ENCODE measurements at places on chromosomes 6 and 20.

GRCh38 chr6:52840763-52841585 is at the start of gene GSTA5:
TSS of gene GSTA5 (minus strand) at chr6:52840813.
- DNase-seq: no peak

GRCh38 chr6:62283796-62284411 is 2.1 kb downstream of the KHDRBS2 start:
- DNase-seq: peak; percentile 6

- DNase-seq: no peak
Observed at GRCh38 chr20:48096957-48097890, 311.9 kb upstream of the SULF2 start.

- no peak for DNase-seq
Observed at GRCh38 chr20:21029341-21029740, 76.8 kb downstream of the LINC00237 start.

DNA sequence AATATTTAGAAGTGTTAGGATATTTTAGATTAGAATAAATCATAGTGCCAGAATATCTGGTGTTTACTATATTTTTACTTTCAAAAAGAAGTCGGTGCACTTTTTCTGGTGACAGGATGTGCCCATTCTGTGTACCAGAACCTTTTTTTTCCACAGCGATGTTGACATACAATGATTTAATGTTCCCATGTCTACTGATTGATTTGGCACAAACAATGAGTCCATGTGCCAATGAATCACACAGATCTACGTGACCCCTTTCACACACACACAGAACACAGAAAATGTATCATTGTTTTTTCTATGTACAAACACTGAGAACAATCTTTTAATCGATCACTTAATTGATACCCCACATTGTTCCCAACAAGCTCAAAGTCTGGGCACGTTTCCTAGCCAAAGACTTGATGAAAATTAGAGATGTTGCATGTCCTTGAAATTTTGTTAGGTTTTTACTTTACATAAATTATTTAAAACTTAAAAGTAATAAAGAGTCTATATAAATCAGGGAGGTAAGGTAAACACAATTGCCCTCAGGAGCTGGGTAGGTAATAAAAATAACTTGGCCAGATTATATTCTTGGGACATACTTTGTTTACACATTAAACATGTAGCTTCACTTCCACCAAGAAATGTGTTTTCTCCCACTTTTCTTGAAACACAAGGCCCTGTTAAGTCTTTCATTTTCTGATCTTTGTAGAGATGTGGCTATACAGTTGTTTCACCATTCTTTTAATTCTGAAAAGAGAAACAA is 36.4 kb upstream of the SOX4 start:
- no peak for DNase-seq

- no peak for DNase-seq
Observed at GRCh38 chr20:1838556-1839279, 56.5 kb upstream of the SIRPA start.

GRCh38 chr20:53077373-53078205 is 105.4 kb downstream of the TSHZ2 start:
- DNase-seq: no peak

DNA sequence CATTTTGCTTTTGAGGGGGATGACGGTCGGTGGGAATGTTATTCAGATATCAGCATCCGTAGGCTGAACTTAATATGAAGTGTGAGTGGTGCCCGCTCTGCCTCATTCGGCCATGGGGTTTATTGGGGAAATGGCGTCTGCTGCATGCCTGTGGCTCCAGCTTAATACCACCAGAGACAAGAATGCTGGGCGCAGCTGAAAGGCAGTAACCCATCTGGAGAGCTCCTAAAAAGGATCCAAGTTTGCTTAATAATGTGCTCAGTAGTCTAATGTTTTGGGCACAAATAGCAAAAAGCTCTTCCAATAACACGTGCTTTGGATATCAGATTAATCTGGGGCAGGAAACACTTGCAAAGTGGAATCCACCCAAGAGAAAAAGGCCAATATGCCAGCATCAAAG is 273.0 kb upstream of the TAB2 start:
- DNase-seq: no peak

GRCh38 chr6:118712969-118713368 is 61.6 kb upstream of the CEP85L start:
- no peak for DNase-seq

GRCh38 chr6:144283646-144284477 is 1.3 kb upstream of the UTRN start:
- DNase-seq: peak; percentile 13

DNA sequence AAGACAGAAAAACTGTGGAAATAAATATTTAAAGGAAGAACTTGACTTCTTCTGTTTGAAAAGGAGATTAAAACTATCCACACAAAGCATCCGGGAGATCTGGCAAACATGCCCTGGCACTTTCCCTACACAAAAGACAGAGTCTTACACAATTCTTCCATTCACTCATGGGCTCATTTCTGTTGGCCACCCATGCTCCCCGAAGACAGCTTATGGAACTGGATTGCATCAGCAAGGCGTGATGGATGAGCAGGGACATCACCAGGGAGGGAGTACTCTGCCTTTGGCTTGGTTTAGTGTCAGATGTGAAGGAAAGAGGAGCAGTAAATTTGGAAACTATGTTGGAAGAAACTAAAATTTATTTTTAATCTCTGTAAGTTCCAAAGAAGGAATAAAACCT is 379.3 kb downstream of the CD109 start:
- DNase-seq: no peak

- DNase-seq: peak; percentile 7
Observed at GRCh38 chr6:129748212-129748900, 38.4 kb upstream of the ARHGAP18 start.

DNA sequence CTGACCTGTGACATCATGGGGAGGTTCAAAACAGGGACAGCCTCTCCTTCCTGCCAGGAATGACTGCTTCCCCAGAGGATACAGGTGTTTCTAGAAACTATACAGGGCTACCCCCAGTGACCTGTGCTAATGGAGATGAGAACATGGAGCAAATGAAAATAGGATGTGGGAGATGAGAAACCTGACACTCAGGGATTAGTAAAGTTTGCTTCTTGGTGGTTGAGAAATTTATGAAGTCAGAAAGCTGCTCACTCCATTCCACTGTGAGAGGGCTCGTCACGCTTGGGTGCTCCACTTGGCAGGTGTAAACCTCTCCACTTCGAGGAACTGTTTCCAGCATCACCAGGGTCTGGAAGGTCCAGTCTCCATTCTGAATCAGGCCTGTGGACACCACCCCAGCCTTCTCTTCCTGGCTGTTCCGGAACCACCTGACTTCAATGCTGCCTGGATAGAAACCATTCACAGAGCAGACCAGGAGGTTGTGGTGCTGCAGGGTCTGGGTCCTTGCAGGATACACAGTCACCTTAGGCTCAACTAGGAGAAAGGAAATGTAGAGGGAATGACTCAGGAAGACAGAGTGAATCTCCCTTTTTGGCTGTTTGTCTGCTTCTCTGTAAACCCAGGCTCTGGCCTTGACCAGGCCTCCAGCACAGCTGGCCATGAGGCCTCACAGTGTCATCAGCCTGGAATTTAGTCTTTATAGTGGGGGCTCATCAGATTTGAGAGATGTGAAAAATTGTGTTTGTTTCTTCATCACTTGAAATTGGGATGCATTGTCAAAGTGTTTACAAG is 10.8 kb downstream of the HLA-DRB5 start:
- no peak for DNase-seq

DNA sequence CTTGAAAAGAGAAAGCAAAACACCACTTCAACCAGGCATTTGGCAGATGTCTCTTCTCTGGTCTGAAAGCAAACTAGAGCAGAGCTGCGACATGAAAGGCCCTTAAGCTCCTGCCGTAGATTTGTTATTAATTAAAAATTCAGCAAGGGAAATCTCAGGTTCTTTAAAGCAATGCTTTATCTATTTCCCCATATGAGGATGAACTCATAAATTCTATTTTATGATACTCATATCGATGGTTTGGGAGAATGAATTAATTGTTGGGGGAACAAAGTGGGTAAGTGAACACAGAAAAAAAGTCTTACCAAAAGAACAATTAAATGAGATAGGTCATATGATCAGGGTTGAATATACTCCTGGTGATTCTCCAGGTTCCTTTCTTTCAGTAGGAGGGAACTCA is 464.7 kb upstream of the SLC35B3 start:
- DNase-seq: no peak

DNA sequence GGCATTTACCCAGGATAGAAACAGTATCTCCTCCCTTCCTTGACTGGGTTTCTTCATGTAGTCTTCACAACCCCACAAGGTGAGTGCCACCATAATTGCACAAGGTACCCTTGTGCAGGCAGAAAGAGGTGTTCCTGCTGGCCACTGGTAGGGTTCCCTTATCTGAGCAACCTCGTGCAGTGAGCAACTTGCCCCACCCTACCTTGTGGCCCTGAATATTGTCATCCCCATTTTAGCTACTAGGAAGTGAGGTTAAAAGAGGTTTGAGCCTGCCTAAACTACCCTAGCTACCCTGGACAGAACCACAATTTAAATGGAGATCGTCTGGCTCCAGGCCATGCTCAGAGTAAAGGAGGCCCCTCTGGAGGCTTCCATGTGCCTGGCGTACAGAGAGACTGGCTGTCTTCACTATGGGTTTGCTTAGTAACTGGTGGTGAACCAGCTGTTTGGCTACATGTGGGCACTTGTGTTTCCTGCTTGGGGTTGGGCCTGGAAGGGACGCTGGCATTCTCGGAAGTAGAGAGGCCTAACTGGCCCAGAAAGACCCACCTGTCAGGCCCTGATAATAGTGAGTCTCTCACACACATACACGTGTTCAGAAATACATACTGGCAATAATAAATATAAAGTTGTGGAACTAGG is 148.8 kb downstream of the LRFN2 start:
- no peak for DNase-seq

GRCh38 chr6:107114926-107115694 is at the start of gene BEND3:
TSS of gene BEND3 (minus strand) at chr6:107115515. CDS start at chr6:107099285, 16,230 bp downstream.
- DNase-seq: peak; percentile 15

- no peak for DNase-seq
Observed at GRCh38 chr6:47303861-47304260, 5.8 kb downstream of the TNFRSF21 start.

GRCh38 chr6:139764498-139764986 is 390.1 kb upstream of the CITED2 start:
- DNase-seq: peak; percentile 52

GRCh38 chr20:52481443-52481842 is 289.9 kb upstream of the ZFP64 start:
- no peak for DNase-seq

DNA sequence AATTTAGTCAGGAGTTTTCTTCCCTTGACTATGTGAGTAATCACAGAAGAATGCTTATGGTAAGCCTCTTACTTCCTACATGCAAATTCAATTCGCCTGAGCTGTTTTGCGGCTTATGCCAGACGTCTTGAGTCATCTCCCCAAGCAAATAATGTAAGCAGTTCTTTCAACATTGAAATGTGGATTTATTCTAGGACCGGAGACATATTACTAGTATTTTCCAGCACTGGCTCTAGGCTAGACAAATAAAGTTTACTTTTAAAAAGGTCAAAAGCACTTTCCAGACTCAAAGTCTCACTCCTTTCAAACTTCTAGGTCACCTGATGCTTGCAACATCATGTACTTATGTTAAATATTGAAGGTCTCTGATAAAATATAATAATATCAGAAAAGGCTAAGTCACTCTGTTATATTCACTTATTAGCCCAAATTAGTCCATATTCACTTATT is 38.1 kb upstream of the NOX3 start:
- no peak for DNase-seq

Measured in HL-60 (cell line).